ENCODE measurements at places on chromosomes 5 and 9.

GRCh38 chr5:143581649-143582048 lies 178.2 kb upstream of the NR3C1 start:
- DNase-seq = no peak

DNA sequence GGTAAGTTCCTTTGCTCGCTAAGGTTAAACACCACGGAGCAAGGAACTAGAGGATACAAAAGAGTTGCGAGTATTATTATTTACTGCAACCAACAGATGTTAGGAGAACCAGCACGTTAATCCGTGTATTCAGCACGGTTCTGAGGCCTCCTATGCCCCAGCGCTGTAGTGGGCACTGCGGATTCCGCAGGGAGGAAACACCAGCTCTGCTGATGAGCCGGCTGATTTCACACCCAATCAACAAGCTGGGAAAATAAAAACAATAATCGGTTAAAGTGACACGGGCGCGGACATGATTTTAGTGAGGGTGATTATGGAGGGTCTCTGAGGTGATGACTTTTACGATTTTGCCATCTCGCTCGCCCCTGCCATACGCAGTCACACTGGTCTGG lies 702 bp upstream of the PRELID2 start:
- no peak for DNase-seq

DNA sequence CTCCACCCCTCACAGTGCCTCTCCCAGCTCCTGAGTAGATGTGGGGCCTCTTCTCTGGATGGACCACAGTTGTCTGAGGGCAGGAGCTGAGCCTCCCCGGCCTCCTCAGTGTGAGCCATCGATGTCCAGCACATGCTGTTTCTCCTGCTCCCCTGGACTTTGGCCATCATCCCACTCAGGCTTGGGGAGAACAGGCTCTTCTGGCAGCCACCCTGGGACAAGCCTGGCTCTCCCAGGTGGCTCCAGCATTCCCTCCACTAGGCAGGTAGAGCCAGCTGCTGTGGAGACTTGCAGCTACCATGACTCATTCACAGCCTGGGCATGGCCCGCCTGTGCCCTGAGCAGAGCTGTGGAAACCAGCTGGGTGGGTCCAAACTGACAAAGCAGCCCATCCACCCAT lies 77.0 kb downstream of the CSNK1A1 start:
- DNase-seq = no peak

DNA sequence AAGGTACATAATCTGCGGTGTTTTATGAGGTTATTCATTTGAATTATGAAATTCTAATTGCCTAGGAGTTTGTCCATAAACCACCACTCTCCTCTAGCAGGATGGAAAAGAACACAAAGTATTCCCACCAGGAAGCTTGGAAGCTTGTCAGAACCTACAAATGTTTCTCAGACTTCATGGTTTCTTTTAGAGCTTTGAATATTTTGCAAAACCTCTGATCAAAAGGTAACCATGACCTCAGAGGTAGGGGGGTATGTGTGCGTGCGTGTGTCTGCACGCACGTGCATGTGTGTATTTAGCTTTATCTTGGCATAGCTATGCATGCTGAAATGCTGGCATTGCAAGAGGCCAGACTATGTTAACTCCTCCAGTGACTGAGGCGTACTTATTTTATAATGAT lies 847.0 kb downstream of the TLE1 start:
- DNase-seq = no peak

GRCh38 chr5:130720355-130720754 lies 444.7 kb downstream of the HINT1 start:
- no peak for DNase-seq

DNA sequence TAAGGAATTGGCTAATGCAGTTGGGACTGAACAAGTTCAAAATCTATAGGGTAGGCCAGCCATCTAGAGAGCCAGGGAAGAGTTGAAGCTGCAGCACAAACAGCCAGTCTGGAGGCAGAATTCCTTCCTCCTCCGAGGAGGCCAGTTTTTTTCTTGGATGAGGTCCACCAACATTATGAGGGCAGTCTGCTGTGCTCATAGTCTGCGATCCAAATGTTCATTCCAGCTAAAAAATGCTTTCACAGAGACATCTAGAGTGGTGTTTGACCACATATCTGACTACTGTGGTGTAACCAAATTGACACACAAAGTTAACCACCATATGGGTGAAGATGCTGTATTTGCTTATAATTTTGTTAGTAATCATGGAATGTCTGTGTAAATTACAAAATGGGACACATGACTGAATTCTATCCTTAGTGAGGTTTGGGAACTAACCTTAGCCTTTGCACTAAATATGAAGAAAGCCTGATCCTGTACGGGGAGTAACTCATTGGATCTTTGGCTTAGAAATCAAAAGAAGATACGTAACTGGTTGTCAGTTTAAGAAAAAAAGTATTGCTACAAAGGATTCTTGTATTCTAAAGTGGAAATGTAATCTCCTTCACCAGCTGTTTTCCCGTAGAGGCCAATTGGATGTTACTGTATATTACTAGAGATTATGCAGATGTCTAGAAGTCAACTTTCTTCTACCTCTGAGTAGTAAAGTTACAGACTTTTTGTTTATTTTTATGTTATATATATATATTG lies 70.6 kb downstream of the SPIN1 start:
- no peak for DNase-seq

- DNase-seq = no peak
These were observed 151.0 kb upstream of the RFX3 start for GRCh38 chr9:3676766-3677165.

DNA sequence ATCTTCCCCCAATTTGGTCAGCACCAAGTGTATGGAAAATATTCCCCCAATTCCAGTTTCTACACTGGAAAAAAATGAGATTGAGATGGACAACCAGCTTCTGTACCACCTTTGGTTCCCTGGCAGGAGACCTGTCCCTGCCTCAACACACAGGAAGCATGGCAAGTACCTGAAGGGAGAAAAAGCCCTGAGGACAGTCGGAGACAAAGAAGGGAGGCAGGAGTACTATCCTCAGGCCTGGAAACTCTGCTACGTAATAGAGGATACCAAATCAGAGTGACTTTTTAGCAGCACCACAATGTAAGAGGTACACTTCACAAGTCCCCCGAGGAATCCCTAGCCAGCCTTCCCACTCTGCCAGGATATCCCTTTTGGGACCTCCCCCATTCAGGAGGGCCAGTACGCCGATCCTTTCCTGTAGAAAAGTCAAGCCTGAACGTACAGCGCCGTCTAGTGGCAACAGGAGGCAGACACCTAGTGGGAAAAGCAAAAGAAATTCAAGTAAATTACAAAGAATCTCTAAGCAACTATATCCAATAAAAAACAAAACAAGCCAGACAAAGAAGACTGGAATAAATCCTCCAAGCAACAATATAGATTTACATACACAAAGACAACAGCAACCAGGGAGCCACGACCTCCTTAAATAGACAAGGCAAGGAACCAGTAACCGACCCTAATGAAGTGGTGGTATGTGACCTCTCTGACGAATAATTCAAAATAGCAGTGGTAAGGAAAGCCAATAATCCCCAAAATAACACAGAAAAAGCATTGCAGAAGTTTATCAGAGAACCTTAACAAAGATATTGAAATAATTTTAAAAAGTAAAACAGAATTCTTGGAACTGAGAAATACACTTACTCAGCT lies 63.3 kb upstream of the SLCO6A1 start:
- DNase-seq = no peak

DNA sequence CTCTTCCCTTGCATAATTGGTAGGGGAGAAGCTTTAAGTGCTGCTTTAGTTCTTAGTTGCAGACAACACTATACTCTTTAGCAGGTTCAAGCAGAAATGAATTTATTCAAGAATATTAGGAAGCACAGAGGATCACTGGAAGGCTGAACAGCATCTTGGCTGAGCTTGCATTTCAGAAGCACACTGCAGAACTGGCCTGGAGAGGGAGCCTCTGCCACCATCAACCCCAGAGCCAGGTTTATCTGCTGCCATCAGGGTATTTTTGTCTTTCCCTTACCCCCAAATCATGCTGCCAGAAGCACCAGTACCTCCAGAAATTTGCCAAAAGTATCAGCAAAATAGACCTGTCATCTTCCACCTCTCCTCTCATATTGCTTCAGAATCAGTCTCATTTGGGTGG lies 440.7 kb downstream of the DMAC1 start:
- no peak for DNase-seq

GRCh38 chr5:143229426-143229895 lies 174.0 kb downstream of the NR3C1 start:
- DNase-seq = no peak

- peak; percentile 72 for DNase-seq
These were observed 2.7 kb downstream of the GCNT4 start for GRCh38 chr5:75049456-75050351.

DNA sequence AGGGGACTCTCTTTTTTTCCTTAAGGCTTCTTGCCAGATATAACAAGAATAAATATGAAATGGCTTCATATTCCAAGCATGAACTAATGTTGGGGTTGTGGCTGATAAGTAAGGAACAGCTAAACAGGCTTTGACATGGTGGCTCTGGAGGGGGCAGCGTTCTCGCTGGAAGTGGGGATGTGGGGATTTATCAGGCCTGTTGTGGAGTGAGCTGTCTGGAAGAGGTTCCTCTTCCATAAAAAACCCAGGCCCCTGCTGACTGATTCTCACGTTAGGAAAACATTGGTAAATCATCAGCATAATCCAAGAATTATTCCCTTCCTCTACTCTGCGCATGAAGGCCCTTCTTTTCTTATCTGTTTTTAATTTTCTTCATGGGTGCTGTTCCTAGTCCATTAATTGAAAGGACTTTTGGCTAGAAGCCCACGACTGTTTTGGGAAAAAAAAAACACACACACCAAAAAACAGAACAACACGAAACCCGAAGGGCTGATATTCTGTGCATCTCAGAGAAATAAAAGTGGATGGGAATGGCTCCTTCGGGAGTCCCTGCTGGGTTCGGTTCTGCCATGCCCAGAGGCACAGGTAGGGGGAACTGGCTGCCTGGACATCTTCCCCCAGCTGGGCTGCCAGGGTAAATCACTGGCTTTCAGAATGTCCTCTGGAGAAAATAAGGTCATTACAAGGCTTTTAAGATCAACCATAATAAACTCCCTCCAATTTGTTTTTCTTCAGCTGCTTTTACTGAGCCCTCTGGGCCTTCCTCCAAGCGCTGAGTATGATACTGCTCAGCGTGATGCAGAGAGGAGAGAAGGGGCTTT lies 297.0 kb downstream of the SLIT3 start:
- no peak for DNase-seq

DNA sequence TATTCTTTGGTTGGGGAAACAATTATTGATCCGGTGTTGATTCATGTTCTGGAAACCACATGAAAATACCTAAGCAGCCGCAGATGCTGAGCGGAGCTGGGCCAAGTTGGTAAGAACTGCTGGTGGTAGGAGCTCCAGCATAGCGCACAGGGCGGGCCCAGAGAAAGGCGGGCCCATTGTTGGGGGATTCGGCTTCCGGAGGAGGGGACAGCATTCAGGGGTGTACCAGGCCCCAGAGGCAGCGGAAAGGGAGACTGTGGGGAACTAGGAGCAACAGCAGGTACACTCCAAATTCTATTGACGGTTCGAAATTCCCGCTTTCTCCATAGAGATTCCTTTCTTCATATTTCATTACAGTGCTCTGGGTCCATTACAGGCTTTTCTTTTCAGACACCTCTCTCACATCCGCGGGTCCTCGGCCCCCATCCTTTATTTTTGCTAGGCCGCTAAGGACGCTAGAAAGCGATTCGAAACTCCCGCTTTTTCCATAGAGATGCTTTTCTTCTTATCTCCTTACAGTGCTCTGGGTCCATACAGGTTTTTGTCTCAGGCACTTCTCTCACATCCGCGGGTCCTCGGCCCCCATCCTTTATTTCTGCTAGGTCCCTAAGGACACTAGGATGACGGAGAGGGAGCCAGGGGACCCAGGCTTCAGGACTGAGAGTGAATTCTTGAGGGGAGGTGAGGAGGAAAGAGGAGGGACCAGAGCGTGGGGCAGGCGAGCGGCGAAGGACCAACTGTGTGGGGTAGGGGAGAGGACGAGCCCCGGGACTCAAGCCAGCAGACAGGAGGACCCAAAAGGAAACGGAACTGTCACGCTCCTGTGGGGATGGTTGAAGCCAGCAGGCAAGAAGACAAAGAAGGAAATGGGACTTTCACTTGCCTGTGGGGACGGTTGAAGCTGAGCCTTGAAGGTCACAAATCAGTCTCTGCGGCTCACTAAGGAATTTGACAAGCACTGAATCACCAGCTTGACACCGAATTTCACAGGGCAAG lies at the start of gene CCDC152:
Gene CCDC152 (plus strand): TSS at position 213 of the 996 bp plus-strand sequence. CDS start 2,304 bp downstream, outside the sequence.
- peak; percentile 56 for DNase-seq

DNA sequence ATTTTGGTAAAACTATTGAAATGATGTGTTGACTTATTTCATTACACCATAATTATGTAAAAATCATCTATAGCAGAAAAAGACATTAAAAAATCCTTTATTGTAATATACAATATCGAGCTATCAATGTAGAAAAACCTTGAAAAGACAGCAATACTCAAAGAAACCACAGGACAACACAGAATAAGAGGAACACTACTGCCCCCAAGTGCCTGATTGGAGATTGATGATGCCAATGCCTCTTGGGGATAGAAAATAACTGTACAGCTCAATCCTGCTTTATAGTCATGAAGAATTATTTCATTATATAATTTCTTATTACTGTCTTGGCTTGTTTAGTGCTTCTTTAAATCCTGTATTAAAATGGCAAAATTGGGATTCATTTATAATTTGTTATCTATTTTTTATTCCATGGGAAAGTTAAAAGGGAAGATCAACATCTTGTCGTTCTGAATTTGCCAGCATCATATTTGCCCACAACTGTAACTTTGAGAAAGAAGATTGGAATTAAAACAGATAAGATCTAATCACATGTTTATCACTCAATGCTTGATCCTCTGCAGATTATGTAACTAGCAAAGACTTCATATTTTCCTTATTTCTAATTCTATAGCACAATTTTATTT lies 337.5 kb downstream of the CDH9 start:
- no peak for DNase-seq

- DNase-seq = peak; percentile 6
These were observed 16.7 kb upstream of the SLC25A51 start for GRCh38 chr9:37920471-37921167.

DNA sequence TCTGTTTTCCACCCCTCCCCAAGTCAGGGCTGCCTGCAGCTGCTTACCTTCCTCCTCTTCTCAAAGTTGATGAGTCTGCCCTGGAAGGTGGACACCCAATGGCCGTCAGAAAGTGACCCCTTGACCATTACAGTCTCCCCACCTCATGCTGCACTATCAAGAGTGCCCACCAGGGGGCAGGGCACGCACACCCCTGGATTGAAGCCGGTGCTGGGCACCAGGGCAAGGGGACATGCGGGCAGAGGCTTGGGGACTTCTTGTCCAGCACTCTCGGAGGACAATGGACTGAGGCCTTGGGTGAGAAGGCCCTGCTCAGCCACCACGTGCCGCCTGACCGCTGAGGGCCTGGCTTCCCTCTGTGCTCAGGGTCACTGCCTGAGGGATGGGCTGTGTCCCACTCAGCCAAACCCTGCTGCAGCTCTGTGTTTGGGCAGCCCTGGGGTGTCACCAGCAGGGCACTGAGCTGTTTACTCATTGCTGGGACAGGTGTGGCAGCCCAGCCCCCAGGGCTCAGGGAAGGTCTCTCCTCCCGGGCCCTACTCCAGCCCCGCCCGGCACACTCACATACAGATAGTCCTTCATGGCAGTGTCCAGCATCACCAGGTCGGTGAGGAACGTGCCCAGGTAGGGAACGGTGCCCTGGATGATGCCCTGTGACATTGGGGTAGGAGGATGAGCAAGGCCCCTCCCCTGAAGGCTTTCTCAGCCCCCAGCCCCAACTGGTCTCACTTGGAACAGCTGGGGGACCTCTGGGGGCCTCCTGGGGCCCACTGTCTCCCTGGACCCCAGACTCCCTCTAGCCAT lies 17.7 kb downstream of the RALGDS start:
- DNase-seq = peak; percentile 57

GRCh38 chr9:20598367-20598766 lies 23.9 kb downstream of the MLLT3 start:
- DNase-seq = no peak

- DNase-seq = no peak
These were observed 71.1 kb upstream of the SH3PXD2B start for GRCh38 chr5:172525307-172525995.

GRCh38 chr9:21385131-21385670 lies at the start of gene IFNA2:
TSS of gene IFNA2 (minus strand) at chr9:21385398. CDS start at chr9:21385329, 69 bp downstream.
- no peak for DNase-seq

Measured in CD4-positive, alpha-beta T cell treated with Interleukin-12 subunit alpha and Interleukin-12 subunit beta, for 1 hour (primary cell).